Activated T-cell treated with anti-CD3 and anti-CD28 coated beads, Interleukin-2, amount 50 U/mL, for 72 hours (primary cell): ENCODE measurements at places on chromosomes 1 and 21. TPM values are rescaled to one million over a fixed set of nuclear protein-coding genes. Genes with fewer than 3 reads are reported as not detected.

AP4B1 gene
- total RNA-seq: 68.8 TPM

DNA sequence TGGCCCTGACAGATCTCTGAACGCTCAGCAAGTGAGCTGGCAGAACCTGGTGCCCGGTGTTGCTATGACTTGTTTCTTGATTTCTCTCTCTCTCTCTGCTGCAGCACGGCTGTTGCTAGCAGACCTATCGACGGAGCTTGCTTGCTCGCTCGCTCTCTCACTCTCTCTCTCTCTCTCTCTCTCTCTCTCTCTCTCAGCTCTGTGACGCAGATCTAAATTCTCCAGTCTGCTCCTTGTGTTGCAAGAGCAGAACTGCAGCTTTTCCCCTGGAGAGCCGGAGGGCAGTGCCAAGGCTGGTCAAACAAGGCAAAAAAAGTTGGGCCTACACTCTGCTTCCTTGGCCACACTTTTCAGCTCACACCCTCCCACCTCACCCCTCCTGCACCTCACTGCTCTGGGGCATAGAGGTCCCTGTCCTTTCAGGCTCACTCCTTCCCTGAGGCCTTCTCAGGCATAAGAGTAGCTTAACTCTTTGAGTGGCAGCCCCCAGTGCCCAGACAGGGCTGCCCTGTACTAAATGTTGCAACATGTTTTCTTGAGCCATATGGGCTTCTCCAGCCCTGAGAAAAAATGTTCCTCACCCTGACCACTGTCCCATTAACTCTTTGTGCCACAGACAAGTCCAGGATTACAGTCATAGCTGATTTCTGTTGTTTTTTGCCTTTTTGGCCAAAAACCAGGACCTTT is 72.2 kb downstream of the CD46 start:
- H3K4me3 ChIP-seq: peak overlapping the region; percentile 80
- H3K27me3 ChIP-seq: no peaks in the 10 kb centered on the region
- H3K27ac ChIP-seq: peak overlapping the region; percentile 94
- H3K36me3 ChIP-seq: peaks cover 10% of the 10 kb centered on the region

ACKR1 gene
- total RNA-seq: not detected

- H3K27ac ChIP-seq: no peak overlapping the region
- no peaks in the 10 kb centered on the region for H3K36me3 ChIP-seq
- peaks cover 12% of the 10 kb centered on the region for H3K4me1 ChIP-seq
- no peak for DNase-seq
- peaks cover 14% of the 10 kb centered on the region for H3K27me3 ChIP-seq
- no peak overlapping the region for H3K4me3 ChIP-seq
Observed at GRCh38 chr1:228508840-228509415, 21.7 kb downstream of the RNF187 start.

- H3K4me3 ChIP-seq: no peak overlapping the region
- no peak for DNase-seq
- no peaks in the 10 kb centered on the region for H3K36me3 ChIP-seq
- peaks cover 4% of the 10 kb centered on the region for H3K4me1 ChIP-seq
Observed at GRCh38 chr21:25660233-25660632, 21.2 kb downstream of the JAM2 start.

MRAP gene
- total RNA-seq: not detected

- H3K27me3 ChIP-seq: no peaks in the 10 kb centered on the region
- no peak overlapping the region for H3K27ac ChIP-seq
- H3K4me3 ChIP-seq: no peak overlapping the region
Observed at GRCh38 chr1:54081306-54082270, 28.2 kb downstream of the TCEANC2 start.

LHX8 gene
- not detected for total RNA-seq

DNA sequence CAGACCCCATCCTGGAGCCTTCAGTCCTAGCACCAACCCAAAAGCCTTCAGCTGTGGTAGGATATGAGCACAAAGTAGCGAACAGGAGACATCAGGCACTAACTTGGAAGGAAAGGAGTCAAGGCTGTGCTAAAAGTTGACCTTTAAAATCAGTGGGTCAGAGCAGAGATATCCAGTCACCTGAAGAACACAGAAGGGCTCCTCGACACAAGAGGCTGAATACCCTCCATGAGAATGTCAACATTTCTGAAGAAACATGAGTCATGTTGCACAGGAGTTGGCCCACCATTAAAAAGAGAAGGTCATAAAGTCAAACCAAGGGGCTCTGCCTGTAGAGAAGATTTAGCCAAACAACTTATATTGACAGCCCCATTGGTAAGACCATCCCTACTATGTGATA is 172.5 kb downstream of the PLPP3 start:
- H3K4me1 ChIP-seq: no peaks in the 10 kb centered on the region
- H3K27ac ChIP-seq: no peak overlapping the region
- H3K27me3 ChIP-seq: no peaks in the 10 kb centered on the region
- no peak overlapping the region for H3K4me3 ChIP-seq
- H3K36me3 ChIP-seq: no peaks in the 10 kb centered on the region

GRCh38 chr1:32984455-32985171 is 20.0 kb upstream of the RNF19B start:
- H3K27me3 ChIP-seq: no peaks in the 10 kb centered on the region
- DNase-seq: peak; percentile 61
- peaks cover 88% of the 10 kb centered on the region for H3K4me1 ChIP-seq
- H3K36me3 ChIP-seq: no peaks in the 10 kb centered on the region
- H3K4me3 ChIP-seq: peak overlapping the region; percentile 14

GRCh38 chr21:43928222-43929125 is 63.5 kb downstream of the AGPAT3 start:
- no peaks in the 10 kb centered on the region for H3K27me3 ChIP-seq
- H3K4me1 ChIP-seq: peaks cover 16% of the 10 kb centered on the region
- DNase-seq: no peak
- H3K4me3 ChIP-seq: no peak overlapping the region

OR2T35 gene
- total RNA-seq: not detected

GRCh38 chr21:40882192-40882915 is 35.4 kb upstream of the DSCAM start:
- DNase-seq: no peak
- no peaks in the 10 kb centered on the region for H3K27me3 ChIP-seq
- H3K4me3 ChIP-seq: no peak overlapping the region
- no peaks in the 10 kb centered on the region for H3K4me1 ChIP-seq

POLR3C gene
- total RNA-seq: 70.3 TPM

GBP4 gene
- total RNA-seq: 37.7 TPM

GRCh38 chr1:192943108-192943507 is 116.1 kb downstream of the UCHL5 start:
- no peak for DNase-seq
- no peaks in the 10 kb centered on the region for H3K27me3 ChIP-seq
- no peaks in the 10 kb centered on the region for H3K36me3 ChIP-seq
- no peak overlapping the region for H3K27ac ChIP-seq

DNA sequence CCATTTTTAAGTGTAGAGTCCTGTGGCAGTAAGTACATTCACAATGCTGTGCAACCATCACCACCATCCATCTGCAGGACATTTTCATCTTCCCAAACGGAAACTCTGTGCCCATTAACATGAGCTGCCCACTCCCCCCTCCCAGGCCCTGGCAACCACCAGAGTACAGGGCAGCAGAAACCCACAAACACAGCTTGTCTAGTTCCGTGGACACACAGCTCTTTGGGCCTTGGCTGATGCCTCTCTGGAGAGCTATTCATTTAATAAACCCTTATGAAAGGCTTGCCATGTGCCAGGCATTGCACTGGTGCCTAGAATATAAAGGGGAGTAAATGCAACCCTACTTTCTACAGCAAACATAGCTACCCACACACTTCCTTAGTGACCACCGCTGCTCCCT is 28.0 kb downstream of the STUM start:
- no peak overlapping the region for H3K4me3 ChIP-seq
- no peaks in the 10 kb centered on the region for H3K4me1 ChIP-seq

DNA sequence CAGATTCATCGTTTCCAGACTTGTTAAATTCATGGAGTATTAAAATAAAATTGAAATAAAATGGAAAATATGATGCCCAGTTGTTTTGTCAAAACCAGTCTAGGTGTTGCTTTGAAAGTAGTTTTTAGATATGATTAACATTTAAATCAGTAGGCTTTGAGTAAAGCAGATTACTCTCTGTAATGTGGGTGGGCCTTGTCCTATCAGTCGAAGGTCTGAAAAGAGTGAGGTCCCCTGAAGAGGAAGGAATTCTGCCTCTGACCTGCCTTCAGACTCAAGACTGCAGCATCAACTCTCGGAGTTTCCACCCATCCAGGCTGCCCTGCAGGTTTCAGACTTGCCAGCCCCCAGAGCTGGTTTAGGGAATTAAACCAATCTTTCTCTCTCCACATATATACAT is 36.2 kb downstream of the C21orf91 start:
- H3K4me1 ChIP-seq: peaks cover 87% of the 10 kb centered on the region
- H3K4me3 ChIP-seq: peak overlapping the region; percentile 68
- H3K27me3 ChIP-seq: no peaks in the 10 kb centered on the region

- DNase-seq: no peak
- H3K27me3 ChIP-seq: no peaks in the 10 kb centered on the region
- peaks cover 85% of the 10 kb centered on the region for H3K4me1 ChIP-seq
- no peak overlapping the region for H3K27ac ChIP-seq
Observed at GRCh38 chr1:109498161-109498801, 4.4 kb downstream of the CYB561D1 start.

PIGM gene
- 4.4 TPM for total RNA-seq

DNA sequence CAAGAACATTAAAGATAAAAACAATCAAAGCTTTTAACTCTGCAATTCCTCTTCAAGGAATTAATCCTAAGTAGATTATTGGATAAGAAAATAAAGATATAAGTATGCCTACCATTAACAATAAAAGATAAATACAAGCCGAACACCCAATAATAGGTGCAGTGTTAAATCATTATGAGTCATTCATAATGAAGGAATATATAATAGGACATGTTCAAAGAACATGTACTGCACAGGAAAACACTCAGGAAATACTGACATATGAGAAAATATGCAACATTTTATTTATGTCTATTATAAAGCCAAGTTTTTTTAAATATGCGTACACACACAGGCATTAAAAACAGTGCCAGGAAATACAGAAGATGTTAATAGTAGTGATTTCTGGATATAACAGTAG is 11.1 kb upstream of the EXO1 start:
- no peak overlapping the region for H3K4me3 ChIP-seq
- peaks cover 25% of the 10 kb centered on the region for H3K27me3 ChIP-seq
- no peak for DNase-seq
- H3K36me3 ChIP-seq: no peaks in the 10 kb centered on the region

TNNI3K gene
- total RNA-seq: not detected

CYP4X1 gene
- not detected for total RNA-seq

DNA sequence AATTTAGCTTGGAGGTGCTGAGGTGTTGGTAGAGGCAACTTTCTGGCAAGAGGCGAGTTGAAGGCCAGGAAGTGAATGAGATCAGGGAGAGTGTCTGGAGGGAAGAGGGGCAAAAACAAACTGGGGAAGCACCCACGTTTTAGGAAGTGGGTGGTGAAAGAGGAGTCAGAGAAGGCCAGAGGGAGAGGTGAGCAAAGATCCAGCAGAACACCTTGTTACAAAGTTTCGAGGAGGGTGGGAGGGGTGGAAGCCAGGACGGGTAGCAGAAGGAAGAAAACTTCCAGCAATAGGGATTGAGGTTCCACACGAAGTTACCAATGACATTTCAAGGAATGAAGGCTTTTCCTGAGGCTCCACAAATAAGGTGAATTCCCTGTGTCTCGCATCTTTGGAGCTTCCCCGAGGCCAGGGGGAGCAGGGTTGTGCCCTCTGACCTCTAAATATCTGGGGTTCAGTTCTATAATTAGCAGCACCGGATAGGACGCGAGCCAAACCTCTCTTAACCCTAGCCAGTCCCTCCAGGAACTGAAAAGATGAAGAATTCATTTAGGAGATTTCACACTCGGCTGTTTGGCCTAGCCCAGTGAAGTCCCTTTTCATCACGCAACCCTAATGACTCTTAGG is 578 bp upstream of the SESN2 start:
- peak overlapping the region; percentile 89 for H3K4me3 ChIP-seq
- H3K27me3 ChIP-seq: no peaks in the 10 kb centered on the region
- no peak for DNase-seq
- peaks cover 69% of the 10 kb centered on the region for H3K4me1 ChIP-seq
- peak overlapping the region; percentile 83 for H3K27ac ChIP-seq

PEAR1 gene
- total RNA-seq: not detected

GRCh38 chr1:234090212-234091064 is 186.0 kb downstream of the SLC35F3 start:
- H3K36me3 ChIP-seq: no peaks in the 10 kb centered on the region
- no peak overlapping the region for H3K27ac ChIP-seq
- no peak overlapping the region for H3K4me3 ChIP-seq
- H3K27me3 ChIP-seq: peaks cover 19% of the 10 kb centered on the region

DNA sequence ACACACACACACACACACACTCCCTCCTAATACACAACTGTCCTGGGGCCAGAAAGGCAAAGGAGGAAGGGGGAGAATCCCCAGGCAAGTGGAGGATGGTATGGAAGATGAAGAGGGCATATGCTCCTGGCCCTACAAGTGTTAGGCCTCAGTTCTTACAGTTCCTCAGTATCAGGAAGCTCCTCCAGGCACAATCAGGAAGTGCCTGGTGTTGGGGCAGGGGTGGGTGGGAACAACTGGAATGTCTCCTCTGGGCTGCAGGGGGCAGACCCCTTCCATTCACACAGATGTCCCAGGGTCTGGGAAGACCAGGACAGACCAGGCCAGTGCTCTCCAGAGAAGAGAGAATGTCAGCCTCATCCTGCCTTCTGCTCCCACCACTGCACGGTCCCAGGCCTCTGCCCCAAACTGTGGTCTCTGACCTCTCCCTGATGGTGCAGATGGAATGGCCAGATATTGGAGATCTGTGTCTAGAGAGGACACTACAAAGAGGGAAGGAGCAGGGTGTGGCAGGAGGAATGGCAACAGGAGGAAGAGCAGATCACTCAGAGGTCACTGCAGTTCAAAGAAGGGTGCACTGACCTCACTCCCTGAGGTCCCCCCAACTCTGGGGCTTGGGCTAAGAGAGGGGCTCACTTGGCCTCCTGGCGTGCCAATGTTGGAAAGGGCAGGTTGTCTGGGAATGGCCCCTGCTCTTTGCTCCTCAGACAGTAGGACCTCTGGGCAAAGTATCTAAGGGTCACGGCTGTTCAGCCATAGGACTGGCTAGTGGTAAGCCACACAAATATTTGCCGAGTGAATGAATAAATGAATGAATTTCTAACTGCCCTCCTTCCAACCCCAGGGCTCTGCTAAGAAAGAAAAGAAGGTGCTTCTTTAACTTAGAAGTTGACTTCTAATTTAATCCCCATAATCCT is 2.5 kb upstream of the DENND2D start:
- H3K36me3 ChIP-seq: peaks cover 21% of the 10 kb centered on the region
- H3K27me3 ChIP-seq: no peaks in the 10 kb centered on the region
- peak overlapping the region; percentile 97 for H3K27ac ChIP-seq
- H3K4me1 ChIP-seq: peaks cover 73% of the 10 kb centered on the region
- no peak for DNase-seq

GRCh38 chr1:19344372-19344810 is 32.3 kb downstream of the SLC66A1 start:
- no peaks in the 10 kb centered on the region for H3K27me3 ChIP-seq
- peak; percentile 49 for DNase-seq
- no peak overlapping the region for H3K27ac ChIP-seq
- peaks cover 9% of the 10 kb centered on the region for H3K4me1 ChIP-seq
